ENCODE measurements at places on chromosomes 5 and 9. TPM values are rescaled to one million over a fixed set of nuclear protein-coding genes. Genes with fewer than 3 reads are reported as not detected.

DNA sequence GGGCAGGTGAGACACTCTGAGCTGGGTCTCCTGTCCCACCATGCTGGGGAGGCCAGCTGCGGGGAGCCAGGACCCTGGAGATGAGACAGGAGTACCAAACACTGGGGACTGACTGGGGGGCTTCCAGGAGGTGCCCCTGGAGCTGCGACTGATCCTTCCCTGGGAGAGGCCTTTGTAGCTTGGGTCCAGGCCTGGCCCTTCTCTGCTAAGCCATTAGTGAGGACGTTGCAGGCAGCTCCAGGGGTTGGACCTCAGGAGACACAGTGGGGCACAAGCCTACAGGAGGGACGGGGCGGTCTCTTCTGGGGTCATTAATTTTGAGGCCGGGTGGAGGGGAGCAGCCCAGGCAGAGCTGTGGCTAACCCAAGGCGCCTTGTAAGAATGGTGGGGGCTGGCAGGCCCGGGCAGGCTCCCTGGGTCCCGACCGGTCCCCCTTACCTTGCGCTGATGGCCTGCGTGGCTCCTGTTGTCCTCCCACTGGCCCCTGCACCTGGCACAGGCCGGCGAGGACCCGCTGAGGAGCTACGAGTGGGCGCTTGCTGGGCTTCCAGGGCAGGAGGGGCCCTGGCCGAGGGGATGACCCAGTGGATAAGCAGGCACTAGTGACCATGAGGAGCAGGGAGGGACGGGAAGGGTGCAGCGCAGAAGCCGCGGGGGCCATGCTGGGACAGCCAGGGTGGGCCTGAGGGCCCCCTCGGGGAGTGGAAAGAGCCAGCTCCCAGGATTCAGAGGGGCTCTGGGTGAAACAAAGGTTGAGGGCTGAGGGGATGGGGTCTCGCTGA lies 5.1 kb downstream of the MRPS2 start:
- H3K4me1 ChIP-seq: peaks cover 9% of the 10 kb centered on the region
- H3K36me3 ChIP-seq: peaks cover 9% of the 10 kb centered on the region
- no peak overlapping the region for H3K27ac ChIP-seq

DNA sequence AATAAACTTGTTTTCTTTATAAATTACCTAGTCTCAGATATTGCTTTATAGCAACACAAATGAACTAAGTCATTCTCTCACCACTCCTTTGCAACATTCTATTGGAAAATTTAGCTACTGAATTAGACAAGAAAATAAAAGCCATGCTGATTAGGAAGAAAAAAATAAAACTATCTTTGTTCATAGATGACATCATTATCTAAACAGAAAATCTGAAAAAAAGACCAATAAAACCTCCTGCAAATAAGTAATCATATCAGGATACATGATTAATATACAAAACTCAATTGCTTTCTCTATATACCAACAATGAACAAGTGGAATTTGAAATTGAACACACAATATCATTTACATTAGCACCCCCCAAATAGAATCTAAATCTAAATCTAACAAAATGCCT lies 455.3 kb upstream of the KIF2A start:
- no peak overlapping the region for H3K4me3 ChIP-seq
- no peaks in the 10 kb centered on the region for H3K27me3 ChIP-seq
- H3K4me1 ChIP-seq: no peaks in the 10 kb centered on the region
- H3K36me3 ChIP-seq: no peaks in the 10 kb centered on the region
- no peak overlapping the region for H3K27ac ChIP-seq
- DNase-seq: no peak

DNA sequence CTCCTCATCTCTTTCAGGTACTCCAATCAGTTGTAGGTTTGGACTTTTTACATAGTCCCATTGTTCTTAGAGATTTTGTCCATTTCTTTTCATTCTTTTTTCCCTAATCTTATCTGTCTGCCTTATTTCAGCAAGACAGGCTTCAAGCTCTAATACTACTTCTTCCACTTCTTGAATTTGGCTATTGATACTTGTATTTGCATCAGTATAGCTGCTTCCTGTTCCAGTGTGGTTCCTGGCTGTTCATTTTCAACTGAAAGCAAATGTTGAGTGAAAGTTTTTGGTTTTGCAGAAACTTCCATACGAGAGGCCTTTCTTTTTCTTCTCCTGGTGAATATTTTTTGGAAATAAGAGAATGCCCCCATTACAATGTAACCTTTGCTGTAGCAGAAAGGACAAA lies 12.0 kb upstream of the IFNA1 start:
- DNase-seq: no peak
- no peak overlapping the region for H3K27ac ChIP-seq
- no peaks in the 10 kb centered on the region for H3K36me3 ChIP-seq
- H3K4me1 ChIP-seq: no peaks in the 10 kb centered on the region
- H3K27me3 ChIP-seq: no peaks in the 10 kb centered on the region

DNA sequence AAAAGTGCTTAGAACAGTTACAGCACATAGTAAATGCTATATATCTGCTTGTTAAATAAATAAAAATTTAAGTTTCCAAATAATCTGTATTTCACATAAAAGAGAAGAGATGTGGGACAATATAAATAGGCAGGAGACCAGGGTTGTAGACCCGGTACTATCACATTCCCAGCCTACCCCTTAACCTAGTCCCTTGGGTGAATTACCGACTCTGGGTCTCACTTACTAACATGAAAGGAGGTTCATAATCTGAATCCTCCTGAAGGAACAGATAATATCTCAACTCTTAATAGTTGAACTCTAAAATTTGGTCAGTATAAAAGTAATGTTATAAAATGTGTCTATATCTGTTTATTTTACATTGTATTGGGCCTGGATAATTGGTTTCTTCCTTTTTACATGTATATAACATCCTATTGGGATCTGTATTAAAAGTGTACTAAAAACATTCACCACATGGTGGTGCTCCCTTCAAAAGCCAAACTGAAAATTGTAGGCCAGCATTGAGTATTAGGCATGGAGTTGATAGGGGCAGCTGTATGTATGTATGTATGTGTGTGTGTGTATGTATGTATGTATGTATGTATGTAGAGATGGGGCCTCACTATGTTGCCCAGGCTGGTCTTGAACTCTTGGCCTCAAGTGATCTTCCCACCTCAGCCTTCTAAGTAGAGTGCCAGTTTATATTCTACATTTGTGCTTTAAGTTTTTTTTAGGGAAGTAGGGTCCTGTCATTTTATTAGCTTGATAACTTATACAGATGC lies 64.2 kb upstream of the ABL1 start:
- no peak for DNase-seq
- H3K4me1 ChIP-seq: peaks cover 11% of the 10 kb centered on the region
- no peaks in the 10 kb centered on the region for H3K27me3 ChIP-seq
- no peak overlapping the region for H3K4me3 ChIP-seq
- no peaks in the 10 kb centered on the region for H3K36me3 ChIP-seq

PLPPR1 gene
- total RNA-seq: not detected

GRCh38 chr5:53183880-53184279 lies 74.3 kb upstream of the MOCS2 start:
- H3K27me3 ChIP-seq: no peaks in the 10 kb centered on the region
- H3K27ac ChIP-seq: no peak overlapping the region
- H3K4me1 ChIP-seq: no peaks in the 10 kb centered on the region
- no peaks in the 10 kb centered on the region for H3K36me3 ChIP-seq
- no peak overlapping the region for H3K4me3 ChIP-seq
- DNase-seq: no peak

ADAMTS6 gene
- 0.23 TPM for total RNA-seq

GRCh38 chr9:91816356-91816755 lies 133.7 kb downstream of the ROR2 start:
- DNase-seq: no peak
- no peaks in the 10 kb centered on the region for H3K36me3 ChIP-seq
- H3K4me3 ChIP-seq: no peak overlapping the region
- H3K27me3 ChIP-seq: no peaks in the 10 kb centered on the region

DNA sequence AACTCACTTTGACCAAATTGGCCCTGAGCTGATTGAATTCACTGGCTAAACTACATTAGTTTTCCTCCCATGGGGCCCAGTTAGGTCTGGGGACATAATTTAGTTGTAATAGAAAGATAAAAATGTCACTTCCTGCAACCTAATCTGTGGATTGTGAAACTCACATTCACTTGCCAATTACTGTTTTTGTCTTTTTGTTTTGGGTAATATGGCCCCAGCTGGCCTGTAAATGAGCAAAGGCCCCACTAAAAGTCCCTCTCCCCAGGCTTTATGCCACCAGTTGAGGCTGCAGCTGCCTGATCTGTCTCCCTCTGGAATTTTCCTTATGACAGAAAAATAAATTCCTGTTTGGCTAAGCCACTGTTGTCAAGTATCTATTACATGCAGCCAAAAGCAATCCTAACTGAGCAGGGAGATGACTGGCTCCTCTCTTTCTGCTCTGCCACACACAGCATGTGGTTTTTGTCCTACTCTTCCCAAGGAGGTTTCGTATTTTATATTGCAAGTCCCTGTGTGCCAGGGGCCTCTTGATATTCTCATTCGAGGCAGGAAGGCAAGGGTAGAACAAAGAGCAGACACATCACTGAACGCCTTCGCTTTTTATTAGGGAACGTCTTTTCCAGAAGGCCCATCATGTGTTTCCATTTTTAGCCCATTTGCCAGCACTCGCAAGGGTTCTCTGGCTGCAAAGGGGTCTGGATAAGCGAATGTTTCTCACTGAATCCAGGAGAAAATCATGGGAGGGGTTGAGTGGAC lies 24.1 kb upstream of the SLC25A48 start:
- no peak overlapping the region for H3K4me3 ChIP-seq
- no peaks in the 10 kb centered on the region for H3K27me3 ChIP-seq
- H3K36me3 ChIP-seq: no peaks in the 10 kb centered on the region

DNA sequence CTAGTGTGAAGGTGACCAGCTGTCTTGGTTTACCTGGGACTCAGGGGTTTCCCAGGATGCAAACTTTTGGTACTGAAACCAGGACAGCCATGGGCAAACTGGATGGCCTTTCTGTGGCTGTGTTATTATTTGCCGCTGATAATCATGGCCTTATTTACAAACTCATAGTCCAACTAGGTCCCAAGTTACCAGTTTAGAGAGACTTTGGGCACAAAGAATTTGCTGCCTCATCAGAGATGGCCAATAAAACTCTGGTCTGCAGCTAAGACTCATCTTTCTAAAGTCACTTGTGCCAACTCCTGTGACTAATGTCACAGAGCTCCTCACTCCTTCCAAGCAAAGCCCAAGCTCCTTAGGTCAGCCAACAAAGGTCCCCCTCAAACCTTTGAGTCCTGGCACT lies 47.5 kb upstream of the PLPP6 start:
- no peak overlapping the region for H3K4me3 ChIP-seq
- H3K27ac ChIP-seq: no peak overlapping the region
- DNase-seq: no peak
- H3K36me3 ChIP-seq: no peaks in the 10 kb centered on the region
- H3K27me3 ChIP-seq: no peaks in the 10 kb centered on the region
- H3K4me1 ChIP-seq: no peaks in the 10 kb centered on the region

DNA sequence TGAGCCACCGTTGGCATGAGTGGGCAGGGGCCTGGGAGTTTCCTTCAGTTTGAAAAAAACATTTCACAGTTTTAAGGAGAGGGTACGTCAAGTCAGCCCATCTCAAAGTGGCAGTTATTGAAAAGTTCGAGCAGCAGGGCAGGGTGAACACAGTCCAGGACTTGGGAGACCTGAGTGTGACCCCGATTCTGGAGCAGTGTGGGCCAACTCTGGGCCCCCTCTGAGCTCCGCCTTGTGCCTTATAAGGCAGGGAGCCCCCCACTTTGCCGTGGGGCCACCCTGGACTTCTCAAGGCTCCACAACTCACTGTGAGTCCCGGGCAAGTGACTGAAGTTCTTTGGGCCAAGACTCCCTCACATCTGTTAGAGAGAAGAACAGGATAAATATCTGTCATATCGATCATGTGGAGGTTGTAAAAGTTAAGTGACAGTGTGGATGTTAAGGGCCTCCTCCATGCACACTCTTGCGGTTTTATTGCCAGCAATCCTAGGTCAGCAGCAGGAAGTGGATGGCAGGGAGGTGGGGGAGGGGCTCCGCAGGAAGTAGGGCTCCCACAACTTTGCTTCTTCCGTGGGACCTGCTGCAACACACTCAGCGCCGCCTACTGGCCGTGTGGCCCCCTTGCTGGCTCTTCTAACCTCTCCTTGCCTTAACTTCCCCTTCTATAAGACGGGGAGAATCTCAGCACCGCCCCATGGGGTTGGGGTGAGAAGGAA lies 38.4 kb downstream of the HRH2 start:
- no peaks in the 10 kb centered on the region for H3K36me3 ChIP-seq
- peak; percentile 57 for DNase-seq
- H3K27ac ChIP-seq: no peak overlapping the region
- H3K27me3 ChIP-seq: no peaks in the 10 kb centered on the region
- no peak overlapping the region for H3K4me3 ChIP-seq

DNA sequence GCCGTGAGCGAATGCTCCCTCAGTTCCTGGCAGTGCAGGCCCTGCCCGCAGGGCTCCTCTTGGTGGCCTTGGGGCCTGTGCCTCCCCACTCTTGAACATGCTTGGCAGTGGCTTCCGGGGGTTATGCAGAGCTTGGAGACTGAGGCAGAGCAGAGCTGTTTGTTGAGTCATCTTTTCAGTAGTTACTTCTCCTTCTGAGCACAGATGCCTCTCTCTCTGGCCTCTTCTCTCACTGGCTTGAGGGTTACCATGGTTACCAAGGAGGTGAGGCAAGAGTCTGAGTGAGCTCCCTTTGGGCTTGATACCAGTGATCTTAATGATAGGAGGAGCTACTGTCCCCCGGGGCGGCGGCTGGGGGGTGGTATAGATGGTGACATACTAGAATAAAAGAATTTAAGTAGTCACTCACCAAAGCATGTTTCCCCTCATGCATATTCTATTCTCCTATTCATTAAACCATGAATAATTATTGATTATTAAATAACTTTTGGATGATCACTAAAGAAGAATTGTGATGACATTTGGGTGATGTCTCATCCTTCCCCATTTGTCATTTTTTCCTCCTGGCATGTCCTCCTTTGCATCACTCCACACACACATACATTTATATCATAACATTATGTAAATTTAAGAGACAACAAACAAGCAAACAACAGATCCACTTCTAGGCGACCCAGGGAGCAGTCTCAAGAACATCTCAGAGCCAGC lies 111.1 kb downstream of the ARHGAP26 start:
- H3K27me3 ChIP-seq: no peaks in the 10 kb centered on the region
- H3K27ac ChIP-seq: no peak overlapping the region
- H3K4me1 ChIP-seq: peaks cover 17% of the 10 kb centered on the region
- H3K36me3 ChIP-seq: peaks cover 2% of the 10 kb centered on the region
- no peak overlapping the region for H3K4me3 ChIP-seq
- DNase-seq: no peak

DNA sequence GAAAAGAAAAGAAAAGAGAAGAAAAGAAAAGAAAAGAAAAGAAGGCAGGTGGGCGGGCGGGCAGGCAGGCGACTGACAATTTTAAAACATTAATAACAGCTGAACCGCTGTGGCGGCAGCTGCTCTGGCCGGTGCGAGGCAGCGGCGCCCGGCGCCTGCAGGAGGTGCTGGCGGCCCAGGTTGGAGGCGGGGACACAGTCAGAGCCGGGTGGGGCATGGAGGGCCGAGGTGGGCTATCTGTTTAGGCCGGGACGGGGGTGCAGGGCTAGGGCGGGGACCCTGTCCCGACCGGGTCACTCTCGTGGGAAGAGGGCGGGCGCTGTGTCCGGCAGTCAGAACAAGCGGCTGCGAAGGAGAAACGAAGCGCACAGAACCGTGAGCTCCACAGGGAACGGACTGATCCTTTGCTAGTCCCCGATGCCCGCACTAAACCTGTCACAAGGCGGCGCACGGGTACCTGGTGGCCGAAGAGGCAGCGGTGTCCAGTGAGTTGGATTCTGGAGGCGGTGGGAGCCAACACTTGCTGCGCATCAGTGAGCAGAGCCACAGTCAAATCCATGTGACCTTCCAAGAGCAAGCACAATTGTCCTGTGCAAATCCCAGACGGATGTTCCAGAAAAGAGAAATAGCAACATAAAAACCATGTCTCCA lies 13.6 kb upstream of the ALDOB start:
- peak; percentile 88 for DNase-seq
- no peaks in the 10 kb centered on the region for H3K27me3 ChIP-seq
- H3K4me1 ChIP-seq: peaks cover 6% of the 10 kb centered on the region
- peak overlapping the region; percentile 70 for H3K27ac ChIP-seq
- H3K36me3 ChIP-seq: no peaks in the 10 kb centered on the region

QRFP gene
- total RNA-seq: not detected

All from Caco-2 (cell line).